ENCODE measurements at places on chromosomes 1 and 21. TPM values are rescaled to one million over a fixed set of nuclear protein-coding genes. Genes with fewer than 3 reads are reported as not detected.

The PPP2R5A gene
- 23.7 TPM for total RNA-seq

The S100A8 gene
- total RNA-seq: not detected

The THEMIS2 gene
- total RNA-seq: 2.0 TPM

The MCOLN3 gene
- 2.3 TPM for total RNA-seq

The VCAM1 gene
- 24.8 TPM for total RNA-seq

The SPOCD1 gene
- total RNA-seq: 37.2 TPM

The TEX38 gene
- total RNA-seq: not detected

The RBBP5 gene
- total RNA-seq: 24.2 TPM

The CHI3L2 gene
- total RNA-seq: 10.5 TPM

The PI4KB gene
- total RNA-seq: 41.0 TPM

The IVL gene
- not detected for total RNA-seq

The TSPEAR gene
- 0.08 TPM for total RNA-seq

The OR10J1 gene
- total RNA-seq: not detected

The SELENBP1 gene
- total RNA-seq: 70.5 TPM

The MPL gene
- not detected for total RNA-seq

The PCAT6 gene
- total RNA-seq: not detected

The TRIM17 gene
- 7.0 TPM for total RNA-seq

The OR6N1 gene
- 0.16 TPM for total RNA-seq

The MEX3A gene
- total RNA-seq: 0.90 TPM

The PM20D1 gene
- total RNA-seq: not detected

The CHI3L1 gene
- 3.0 TPM for total RNA-seq

The RHEX gene
- total RNA-seq: not detected

The MAN1C1 gene
- 32.0 TPM for total RNA-seq
